ENCODE measurements at places on chromosomes 16 and 17.

GRCh38 chr16:70730944-70731343, 45.1 kb upstream of the MTSS2 start:
- DNase-seq: no peak

- no peak for DNase-seq
These were observed 283.5 kb downstream of the C16orf95 start for GRCh38 chr16:87033541-87034300.

DNA sequence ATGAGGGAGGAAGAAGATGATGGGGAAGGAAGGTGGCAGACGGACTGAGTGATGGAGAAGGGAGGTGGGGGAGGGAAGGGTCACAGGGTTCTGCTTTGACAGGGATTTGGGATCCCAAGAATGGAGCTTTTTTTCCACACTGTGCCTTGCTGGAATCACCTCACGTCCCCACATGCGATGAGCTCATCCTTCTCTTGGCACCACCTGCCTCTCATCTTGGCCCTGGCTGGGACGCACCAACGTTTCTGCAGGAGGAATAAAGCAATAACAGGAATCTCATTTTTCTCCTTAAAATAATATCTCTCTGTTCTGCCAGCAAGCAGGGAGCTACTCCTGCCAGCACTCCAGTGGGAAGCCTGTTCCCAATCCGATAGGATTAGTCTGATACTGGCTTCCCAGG, 47.8 kb downstream of the MEOX1 start:
- DNase-seq: no peak

- peak; percentile 9 for DNase-seq
These were observed 25.3 kb downstream of the BFAR start for GRCh38 chr16:14658063-14658462.

- no peak for DNase-seq
These were observed 36.2 kb upstream of the MAP3K14 start for GRCh38 chr17:45353043-45353442.

- no peak for DNase-seq
These were observed 68.8 kb downstream of the LMF1 start for GRCh38 chr16:901715-902601.

- DNase-seq: peak; percentile 56
These were observed 19.0 kb upstream of the MON1B start for GRCh38 chr16:77171745-77172635.

GRCh38 chr17:15083225-15083624, 181.9 kb downstream of the PMP22 start:
- no peak for DNase-seq

DNA sequence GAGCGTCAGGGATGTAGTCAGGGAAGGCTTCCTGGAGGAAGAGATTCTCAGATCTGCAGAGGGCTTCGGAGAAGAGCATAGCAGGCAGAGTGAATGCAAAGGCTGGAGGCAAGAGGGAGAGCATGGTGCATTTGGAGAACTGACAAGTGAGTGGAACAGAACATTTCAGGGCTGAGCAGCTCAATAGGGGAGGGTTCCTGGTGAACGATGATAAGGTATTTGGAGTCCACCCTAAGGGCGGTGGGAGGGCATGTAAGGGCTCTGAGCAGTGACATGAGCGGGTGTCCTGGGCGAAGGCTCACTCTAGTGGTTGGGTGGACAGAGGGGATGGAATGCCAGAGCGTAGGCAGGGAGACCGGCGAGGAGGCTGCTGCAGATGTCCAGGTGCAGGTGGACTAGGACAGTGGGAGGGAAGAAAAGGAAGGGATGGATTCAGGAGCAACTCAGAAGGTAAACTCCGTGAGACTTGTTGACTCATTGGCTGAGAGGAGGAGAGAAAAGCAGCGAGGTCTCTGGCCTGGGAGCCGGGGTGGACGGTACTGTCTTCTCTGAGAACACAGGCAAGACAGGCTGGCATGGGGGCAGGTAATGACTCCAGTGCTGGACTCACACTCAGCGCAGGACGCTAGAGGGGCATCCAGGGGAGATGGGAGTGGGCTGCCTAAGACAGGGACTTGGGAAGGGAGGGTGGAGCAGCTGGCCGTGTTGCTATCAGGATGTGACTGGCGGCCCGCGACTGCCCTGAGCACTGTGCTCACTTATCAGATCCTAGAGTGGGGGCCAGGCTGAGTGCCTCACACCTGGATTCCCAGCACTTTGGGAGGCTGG, 1.4 kb upstream of the PITPNA start:
- no peak for DNase-seq

- DNase-seq: peak; percentile 72
These were observed 5.3 kb upstream of the COL1A1 start for GRCh38 chr17:50206604-50207293.

DNA sequence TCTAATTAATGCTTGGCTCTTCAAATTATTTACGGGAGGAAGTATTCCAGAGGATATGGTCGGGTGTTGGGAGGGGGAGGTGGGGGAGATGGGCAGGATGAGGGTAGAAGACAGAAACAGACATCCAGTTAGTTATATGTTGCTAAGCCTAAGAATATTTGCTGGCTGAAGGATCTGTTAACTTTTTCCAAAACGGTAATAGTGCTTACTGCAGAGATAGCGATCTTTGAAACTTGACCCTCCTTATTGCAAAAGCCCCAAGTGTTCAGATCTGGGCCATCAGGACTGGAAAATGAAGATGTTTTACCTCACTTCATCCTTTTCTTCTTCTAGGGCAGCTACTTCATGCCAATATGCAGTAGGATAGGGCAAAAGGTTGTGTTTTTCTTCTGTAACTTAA, 27.0 kb upstream of the MMD start:
- DNase-seq: peak; percentile 72

DNA sequence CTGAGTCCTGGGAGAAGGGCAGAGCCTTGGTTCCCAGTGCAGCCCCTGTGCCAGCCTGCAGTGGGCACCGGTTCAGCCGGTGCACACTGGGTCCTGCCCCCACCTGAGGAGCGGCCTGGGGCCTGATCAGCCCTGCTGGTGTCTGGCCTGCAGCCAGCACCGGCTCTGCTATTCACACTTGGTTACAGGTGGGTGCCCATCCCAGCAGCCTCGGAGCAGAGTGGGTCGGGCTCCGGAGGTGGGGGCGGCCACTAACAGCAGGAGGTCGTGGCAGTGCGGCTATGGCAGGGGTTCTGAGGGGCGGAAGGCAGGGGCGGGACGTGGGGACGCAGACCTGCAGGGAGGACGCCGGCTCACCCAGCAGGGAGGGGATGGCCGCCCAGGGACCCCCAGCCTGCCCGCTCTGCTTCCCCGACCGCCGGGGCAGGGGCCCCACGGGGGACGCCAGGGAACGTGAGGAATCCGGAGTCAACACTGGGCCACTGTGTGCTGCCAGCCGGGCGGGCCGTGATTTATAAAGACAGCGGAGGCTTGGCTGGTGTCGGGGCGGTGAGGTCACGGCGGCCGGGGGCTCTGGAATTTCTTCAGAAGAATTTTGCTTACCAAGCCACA, 20.3 kb downstream of the METRNL start:
- no peak for DNase-seq

DNA sequence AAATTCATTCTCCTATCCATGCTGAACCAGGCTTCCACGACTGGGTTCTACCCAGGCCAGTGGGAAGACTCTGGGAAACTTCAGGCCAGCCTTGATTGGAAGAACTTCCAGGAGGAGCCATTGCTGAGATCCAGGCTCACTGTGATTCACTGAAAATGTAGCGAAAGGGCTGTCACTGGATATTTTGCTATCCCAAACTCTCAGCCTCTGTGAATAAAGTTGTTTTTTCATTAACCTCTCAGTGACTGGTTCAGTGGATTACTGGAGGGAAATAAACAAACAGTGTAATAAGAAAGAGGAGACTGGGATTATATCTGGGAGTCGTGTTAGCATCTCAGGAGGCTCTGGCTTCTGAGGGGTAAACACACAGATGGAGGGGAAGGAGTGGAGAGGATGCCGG, 3.1 kb downstream of the FOXL1 start:
- DNase-seq: no peak

GRCh38 chr16:17342031-17342430, 128.7 kb downstream of the XYLT1 start:
- no peak for DNase-seq

GRCh38 chr17:1710807-1711553, 803 bp upstream of the TLCD2 start:
- DNase-seq: no peak

DNA sequence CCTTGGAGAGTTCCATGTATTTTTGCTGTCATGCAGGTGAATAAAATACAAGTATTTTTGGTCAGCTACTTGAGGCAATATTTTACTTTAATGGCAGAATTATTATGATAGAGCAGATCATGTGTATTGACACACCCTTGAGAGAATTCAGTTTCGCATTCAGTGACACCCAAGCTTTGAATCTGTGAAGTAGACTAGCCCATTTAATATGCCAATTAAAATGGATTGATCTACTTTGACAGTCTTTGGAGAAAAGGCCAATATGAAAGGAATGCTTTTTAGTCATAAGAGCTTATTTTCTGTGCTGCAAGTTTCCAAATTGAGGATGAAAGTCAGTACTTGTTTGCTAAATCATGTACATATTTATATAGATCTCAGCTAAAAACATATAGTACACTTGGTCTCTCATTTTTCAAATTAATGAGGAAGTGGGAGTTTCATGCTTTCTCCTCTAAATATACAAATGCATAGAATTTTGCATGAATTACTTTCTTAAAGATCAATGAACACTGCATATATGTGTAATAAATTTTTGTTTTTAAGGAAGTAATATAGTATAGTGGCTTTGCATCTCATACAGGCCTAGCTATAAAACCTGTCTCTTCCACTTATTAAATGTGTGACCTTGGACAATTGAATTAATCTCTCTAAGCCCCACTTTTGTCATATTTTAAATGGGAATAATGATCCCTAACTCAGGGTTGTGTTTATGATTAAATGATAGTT, 161.5 kb downstream of the PHKB start:
- no peak for DNase-seq

DNA sequence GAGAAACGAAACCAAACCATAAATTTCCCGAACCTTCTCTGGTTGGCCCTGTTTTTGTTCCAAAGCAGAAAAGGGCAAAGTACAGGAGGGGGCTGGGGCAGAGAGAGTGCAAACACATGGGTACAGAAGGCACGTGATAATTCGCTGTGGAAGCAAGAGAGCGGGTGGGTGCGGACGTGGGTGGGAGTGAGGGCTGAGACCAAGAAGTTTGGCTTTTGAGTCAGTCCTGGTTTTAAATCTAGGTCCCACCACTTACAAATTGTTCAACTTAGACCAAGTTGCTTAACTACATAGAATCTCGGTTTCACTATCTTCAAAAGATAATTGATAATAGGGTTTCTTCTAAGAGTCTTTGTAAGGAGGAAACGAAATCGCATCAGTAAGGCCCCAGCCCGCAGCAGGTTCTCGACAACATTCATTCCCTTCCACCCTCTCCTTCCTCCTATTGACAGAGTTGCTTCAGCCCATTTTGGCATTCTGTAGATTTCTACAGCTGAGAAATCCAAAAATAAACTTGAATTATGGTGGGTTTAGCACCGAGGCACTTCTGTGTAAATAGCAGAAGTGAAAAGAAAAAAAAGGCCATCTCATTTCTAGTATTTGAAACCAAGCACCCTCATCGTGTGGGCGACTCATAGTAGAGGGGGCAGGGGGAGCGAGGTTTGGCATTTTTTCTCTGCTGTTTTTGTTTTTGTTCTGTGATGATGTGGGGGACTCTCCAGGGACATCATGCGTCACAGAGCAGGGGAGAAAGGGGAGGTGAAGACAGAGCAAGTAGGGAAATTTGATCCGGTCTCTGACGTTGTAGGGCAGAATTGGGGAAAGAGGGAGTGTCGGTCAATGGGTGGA, 33.6 kb upstream of the CCR7 start:
- DNase-seq: no peak

- DNase-seq: no peak
These were observed 314 bp upstream of the ITGA2B start for GRCh38 chr17:44389723-44390202.

Data from RPMI7951 (cell line).